Posterior vena cava (tissue), 2 donors: ENCODE measurements at places on chromosomes 11 and 22. TPM values are rescaled to one million over a fixed set of nuclear protein-coding genes. Genes with fewer than 3 reads are reported as not detected.

- no peak for DNase-seq
Measured at GRCh38 chr11:102990145-102990544, 34.6 kb upstream of the MMP13 start.

GRCh38 chr11:73394416-73395296 lies 18.5 kb downstream of the RELT start:
- no peak for DNase-seq

- DNase-seq: peak; percentile 55
Measured at GRCh38 chr11:61090521-61090920, 11.8 kb upstream of the CD5 start.

DNA sequence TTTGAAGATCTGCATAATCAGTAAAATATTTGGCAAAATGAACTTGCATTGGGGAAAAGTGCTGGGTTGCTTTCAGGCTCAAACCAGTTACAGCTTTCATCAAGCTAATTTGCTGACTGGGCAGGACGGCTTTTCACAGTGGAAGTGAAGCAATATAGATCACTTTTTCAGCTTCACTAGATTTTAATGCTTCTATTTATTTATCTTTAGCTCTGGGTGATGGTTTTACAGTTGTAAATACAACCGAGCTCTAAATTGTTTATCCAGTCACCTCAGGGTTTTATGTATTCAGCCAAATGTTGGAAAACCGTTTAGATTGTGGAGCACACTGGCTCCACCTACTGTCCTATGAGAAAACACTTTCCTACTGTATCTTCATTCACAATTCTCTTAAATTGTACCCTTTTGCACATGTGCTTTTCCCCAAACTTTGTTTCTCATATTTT lies 58.2 kb downstream of the ACER3 start:
- DNase-seq: no peak

DNA sequence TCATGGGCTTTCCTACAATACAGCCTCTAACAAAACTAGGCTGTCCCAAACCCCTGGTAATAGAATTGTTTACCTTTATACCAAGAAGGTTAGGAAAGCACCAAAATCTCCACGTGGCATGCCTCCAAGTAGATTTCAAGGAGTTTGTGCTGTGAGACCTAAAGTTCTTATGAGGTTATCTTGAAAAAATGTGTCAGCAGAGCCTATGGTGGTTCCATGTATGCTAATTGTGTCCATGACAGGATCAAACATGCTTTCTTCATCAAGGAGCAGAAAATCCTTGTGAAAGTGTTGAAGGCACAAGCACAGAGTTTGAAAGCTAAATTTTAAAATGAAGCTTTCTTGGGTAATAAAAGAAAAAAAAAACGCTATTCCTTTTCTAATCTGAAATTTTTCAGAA lies 36.2 kb downstream of the CCDC73 start:
- DNase-seq: no peak

DNA sequence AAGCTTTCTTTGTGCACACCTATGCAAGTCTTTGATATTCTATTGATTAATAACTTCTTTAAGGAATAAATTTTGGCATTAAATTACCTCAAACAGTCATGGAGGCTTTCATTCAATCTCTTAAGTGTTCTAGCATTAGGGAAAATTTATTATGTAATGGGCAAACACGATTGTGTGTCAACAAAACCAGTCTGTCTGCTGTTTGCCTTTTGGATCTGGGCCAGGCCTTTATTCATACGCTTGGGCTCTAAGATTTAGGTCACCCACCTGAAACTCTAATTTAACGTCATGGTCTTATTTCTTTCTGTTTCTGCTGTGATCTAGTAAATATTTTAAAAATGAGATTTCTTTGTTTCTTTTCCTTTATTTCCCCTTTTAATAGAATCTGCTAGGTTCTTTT lies 1270.6 kb downstream of the LRRC4C start:
- no peak for DNase-seq

DNA sequence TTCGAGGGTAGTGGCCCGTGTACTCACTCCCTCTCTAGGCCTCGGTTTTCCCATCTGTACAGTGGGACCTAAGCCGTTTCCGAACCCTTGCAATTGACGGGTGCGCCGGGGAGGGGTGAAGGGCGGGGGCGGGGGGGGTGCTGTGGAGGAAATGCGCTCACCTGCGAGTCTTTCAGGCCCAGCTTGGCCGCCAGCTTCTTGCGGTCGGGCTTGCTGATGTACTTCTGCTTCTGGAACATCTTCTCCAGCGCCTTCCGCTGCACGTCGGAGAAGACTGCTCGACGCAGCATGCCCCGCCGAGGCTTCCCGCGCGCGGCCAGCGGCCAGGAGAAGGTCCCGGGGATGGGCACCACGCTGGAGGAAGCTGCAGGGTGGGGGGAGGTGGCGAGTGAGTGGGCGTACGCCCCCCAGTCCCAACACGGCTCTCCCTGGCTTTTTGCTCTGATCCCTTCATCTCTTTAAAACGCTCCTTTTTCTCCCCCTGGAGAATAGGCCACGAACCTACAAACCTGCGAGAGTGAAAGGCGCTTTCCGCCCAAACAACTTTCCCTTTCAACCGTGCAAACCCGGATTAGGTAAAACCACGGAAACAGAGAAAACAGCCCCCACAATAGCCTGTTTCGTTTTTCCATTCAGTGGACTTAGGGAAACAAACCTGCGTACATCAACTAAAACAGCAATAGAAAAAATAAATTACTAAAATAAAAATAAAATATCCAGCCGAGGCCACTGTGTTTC lies 3.2 kb downstream of the DBX1 start:
- no peak for DNase-seq

DNA sequence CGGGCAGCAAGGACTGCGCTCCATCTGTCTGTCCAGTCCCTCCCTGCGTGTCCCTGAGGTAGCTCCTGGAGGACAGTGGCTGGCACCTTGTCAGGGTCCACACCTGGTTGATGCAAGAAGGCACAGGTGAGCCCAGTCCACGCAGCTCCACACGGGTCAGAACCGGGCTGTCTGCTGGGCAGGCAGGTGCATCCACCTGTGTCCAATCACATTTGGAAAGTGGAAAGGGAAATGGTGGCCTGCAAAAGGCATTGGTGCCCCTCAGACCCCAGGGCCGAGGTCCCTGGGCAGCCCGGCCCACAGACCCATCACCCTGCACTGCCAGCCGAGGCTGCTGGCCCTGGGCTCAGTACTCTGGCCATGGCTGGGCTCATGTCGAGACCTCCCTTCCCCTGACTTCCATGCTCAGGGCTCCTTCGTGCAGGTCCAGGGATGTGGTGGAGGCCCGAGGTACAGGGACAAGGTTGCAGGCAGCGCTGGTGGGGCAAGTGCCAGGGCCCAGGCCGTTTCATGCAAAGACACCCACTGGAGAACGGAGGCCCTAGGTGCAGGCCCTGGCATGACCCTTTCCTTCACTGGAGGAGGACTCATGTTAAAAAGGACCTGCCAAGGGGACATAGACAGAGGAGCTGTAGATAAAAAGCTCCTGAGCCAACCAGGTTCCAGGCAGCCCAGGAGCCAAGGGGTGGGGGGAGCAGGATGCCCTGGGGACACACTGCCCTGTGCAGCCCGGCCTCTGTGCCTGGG lies 38.9 kb upstream of the TH start:
- DNase-seq: peak; percentile 70

DNA sequence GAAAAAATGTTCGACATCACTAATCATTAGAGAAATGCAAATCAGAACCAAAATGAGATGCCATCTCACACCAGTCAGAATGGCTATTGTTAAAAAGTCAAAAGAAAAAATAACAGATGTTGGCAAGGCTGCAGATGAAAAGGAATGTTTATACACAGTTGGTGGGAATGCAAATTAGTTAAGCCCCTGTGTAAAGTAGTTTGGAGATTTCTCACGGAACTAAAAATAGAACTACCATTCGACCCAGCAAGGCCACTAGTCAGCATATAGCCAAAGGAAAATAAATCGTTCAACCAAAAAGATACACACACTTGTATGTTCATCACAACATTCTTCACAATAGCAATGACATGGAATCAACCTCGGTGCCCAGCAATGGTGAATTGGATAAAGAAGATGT lies 503.2 kb downstream of the OPCML start:
- no peak for DNase-seq

Gene UBQLNL
- total RNA-seq: 0.38 TPM

DNA sequence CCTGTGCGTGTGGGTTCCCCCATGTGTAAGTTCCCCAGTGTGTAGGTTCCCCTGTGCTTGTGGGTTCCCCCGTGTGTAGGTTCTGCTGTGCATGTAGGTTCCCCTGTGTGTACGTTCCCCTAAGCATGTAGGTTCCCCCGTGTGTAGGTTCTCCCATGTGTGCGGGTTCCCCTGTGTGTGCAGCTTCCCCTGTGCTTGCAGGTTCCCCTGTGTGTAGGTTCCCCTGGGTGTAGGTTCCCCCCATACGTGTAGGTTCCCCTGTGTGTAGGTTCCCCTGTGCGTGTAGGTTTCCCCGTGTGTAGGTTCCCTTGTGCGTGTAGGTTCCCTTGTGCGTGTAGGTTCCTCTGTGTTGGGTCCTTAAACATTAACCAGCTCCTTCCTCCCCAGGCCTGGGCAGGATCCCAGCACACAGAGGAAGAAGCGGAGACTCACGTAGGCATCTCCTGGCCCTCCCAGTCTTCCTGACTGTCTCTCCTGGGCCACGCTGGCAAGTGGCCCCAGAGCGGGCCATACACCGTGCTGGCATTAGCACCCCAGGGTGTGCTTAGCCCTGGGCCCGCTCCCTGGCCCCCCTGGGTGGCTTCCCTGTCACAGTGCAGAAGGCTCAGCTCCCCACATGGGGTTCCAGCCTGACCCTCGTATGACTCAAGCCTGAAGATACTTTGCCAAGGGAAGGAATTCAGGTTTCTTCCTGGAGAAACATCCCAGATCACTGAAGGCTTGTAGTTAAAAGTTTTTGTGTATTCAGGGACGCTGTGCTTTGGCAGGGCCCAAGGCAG lies 2.8 kb upstream of the GRAMD4 start:
- DNase-seq: no peak

- no peak for DNase-seq
Measured at GRCh38 chr11:11976481-11977127, 31.8 kb downstream of the DKK3 start.

DNA sequence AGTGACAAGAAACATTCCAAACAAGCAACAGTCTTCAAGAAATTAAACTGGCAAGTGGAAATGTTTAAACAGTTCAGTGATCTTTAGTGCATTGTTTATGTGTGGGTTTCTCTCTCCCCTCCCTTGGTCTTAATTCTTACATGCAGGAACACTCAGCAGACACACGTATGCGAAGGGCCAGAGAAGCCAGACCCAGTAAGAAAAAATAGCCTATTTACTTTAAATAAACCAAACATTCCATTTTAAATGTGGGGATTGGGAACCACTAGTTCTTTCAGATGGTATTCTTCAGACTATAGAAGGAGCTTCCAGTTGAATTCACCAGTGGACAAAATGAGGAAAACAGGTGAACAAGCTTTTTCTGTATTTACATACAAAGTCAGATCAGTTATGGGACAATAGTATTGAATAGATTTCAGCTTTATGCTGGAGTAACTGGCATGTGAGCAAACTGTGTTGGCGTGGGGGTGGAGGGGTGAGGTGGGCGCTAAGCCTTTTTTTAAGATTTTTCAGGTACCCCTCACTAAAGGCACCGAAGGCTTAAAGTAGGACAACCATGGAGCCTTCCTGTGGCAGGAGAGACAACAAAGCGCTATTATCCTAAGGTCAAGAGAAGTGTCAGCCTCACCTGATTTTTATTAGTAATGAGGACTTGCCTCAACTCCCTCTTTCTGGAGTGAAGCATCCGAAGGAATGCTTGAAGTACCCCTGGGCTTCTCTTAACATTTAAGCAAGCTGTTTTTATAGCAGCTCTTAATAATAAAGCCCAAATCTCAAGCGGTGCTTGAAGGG lies 6.0 kb downstream of the MALAT1 start:
- peak; percentile 40 for DNase-seq

DNA sequence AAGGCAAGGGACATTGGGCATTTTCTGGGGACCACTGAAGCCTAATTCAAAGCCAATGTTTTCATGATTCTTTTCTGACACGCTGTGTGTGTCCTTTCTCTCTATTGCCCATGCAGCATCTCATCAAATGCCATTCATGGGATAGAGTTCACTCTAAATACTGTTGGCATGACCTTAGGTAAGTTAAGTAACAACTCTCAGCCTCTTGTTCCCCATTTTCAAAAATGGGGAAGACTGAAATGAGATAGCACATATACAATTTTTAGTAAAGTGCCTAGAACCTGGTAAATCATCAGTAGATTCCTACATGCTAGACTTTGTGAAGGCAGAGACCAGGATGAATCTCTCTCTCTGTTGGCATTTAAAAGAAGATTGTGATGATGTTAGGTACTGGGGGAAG lies 12.7 kb upstream of the OR52K2 start:
- no peak for DNase-seq

DNA sequence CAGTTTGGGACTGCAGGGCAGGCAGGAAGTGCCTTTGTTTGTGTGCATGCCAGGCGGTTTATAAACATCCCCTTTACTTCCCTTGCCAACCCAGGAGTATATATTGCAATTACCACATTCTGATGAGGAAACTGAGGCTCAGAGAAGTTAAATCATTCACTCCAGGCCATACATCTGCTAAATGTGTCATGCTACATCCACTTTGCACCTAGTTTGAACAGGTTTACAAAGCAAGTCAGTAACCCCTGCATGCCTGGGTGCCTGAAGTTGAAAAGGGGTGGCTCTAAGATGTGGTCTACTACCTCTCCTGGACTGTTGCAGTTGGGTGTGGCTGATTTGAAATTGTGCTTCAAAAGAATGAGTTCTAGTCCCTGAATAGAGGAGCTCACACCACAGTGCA lies 23.6 kb downstream of the FLI1 start:
- DNase-seq: no peak

GRCh38 chr11:79507706-79508105 lies 66.9 kb upstream of the TENM4 start:
- DNase-seq: no peak

DNA sequence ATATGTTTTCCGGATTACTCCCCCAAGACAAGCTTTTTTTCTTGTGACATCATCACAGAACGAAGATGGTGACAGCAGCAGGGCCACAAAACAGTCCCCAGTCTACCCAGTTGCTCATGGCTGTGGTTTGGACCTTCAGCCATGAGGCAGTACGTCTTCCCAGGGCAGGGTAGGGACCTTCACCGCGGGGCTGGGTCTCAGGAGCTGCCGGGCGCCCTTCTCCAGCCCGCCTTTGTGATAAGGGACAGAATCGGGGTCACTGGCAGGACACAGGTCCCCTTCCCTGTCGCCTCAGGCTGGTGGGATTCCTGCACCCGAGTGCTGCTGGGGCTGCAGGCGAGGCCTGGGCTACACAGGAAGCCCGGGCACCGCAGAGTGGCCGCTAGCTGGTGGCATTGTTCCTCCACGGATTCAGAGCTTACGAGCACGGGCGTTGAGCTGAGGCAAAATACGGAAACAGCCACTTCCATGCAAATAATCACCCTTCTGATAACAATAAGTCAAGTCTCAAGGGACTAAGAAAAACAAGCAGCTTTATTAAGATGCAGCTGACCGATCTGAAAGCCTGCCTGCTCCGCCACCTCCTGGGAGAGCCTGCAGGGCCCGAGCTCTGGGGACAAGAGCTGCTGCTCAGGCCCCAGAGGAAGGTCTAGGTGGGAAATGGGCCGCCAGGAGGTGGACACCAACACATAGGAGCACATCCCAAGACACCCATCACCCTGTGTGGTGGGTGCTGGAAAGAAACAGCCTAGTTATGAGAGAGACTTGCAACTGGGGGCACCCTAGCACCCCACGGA lies 12.3 kb downstream of the TBX1 start:
- peak; percentile 82 for DNase-seq
